Esophagus squamous epithelium (tissue), 5 donors: ENCODE measurements at places on chromosomes 2 and 18.

DNA sequence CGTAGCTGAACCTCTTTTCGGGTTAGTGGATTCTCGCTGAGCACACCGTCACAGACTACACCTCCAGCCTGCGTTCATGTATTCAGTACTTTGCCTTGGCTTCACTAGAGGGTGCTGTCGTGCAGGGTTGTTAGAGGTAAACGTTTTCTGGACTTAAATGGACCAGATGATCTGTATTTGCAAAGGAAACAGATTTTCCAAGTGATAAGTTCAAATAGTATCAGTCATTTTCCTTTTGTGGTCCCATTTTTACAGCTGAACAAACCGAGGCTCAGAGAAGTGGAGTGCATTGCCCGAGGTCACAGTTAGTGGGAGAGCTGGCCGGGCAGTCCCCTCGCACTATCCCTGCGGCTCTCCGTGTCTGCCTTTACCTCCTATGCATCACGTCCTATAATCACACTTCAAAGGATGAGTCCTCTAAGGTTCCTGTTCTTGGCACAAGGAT is 125.9 kb downstream of the MAP4K4 start:
- no peaks in the 10 kb centered on the region for H3K27me3 ChIP-seq
- H3K4me3 ChIP-seq, result no peak overlapping the region
- peaks cover 62% of the 10 kb centered on the region for H3K4me1 ChIP-seq
- peak; percentile 4 for DNase-seq

DNA sequence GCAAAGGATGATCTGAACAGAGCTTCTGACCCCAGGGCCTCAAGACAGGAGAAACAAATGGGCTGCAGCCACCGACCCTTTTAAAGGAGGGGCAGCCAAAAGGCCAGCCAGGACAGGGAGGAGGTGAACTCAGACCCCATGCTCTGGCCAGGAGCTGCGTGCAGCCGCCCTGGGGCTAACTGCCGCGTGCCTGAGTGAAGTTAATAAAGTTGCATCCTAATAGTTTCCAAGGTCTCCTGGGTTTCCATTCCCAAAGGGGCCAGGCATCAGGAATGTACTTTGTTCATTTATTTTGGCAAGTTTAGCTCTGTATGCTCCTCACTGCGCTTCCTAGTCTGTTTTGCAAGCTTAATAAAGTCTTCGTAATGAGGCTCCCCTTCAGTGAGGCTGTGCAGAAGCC is 60.7 kb downstream of the EN1 start:
- peaks cover 42% of the 10 kb centered on the region for H3K27me3 ChIP-seq
- H3K27ac ChIP-seq, result no peak overlapping the region
- H3K4me1 ChIP-seq, result no peaks in the 10 kb centered on the region
- no peaks in the 10 kb centered on the region for H3K36me3 ChIP-seq

DNA sequence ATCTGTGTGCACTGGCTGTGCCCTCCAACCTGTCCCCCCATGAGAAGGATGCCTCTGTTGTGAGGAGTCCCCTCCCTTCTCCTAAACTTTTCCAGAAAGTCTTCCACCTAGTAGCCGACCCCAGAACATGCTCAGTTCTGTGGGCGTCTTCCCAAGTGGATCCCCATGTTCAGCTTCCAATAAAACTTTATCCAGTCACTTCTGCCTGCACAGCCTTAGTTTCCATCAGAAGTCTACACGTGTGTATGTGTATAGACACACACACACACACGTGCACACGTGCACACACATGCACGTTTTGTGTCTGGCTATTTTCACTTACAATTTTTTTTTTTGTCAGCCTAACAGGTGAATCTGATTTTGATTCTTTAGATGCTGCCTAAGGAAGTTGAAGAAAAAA is 115.1 kb downstream of the RTP5 start:
- no peaks in the 10 kb centered on the region for H3K36me3 ChIP-seq
- no peak overlapping the region for H3K4me3 ChIP-seq

DNA sequence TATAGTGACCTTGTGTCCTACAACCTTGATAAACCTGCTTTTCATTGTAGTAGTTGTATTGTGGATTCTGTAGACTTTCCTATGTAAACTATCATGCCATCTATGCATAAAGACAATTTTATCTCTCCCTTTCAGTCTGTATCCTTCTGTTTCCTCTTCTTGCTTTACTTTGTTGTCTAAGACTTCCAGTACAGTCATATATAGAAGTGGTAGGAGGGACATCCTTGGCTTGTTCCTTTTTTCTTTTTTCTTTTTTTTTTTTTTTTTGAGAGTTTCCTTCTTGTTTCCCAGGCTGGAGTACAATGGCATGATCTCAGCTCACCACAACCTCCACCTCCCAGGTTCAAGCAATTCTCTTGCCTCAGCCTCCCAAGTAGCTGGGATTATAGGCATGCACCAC is 39.7 kb downstream of the UBE2F start:
- no peaks in the 10 kb centered on the region for H3K27me3 ChIP-seq
- no peaks in the 10 kb centered on the region for H3K4me1 ChIP-seq
- no peak overlapping the region for H3K27ac ChIP-seq

DNA sequence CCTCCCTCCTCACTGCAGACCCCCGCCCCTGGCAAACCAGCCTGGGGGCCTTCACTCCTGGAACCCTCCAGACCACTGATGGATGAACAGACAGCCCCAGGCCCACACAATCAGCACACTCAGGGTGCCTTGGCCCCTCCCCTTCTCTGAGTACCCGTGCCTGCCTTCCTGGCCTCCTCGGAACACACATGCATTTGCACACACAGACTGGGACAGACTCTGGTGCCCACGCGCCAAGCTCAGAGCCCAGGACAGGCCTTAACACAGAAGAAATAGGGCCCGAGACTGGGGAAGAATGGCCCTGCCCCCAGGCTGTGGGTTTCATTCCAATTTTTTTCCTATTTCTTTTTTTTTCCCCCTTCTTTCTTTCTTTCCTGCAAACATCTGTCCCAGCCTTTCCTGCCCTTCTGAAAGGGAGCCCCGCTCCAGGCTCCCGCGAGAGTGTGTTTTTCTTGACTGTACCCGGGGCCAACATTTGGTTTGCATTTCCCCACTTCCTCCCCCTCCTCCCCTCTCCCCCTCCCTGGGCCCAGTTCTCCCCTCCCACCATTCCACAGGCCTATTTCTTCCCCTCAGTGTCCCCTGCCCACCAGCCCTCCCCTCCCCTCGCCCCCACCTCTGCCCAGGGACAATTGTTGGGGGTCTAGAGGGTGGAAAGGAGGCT is 618 bp upstream of the TNS1 start:
- peaks cover 26% of the 10 kb centered on the region for H3K4me1 ChIP-seq
- H3K36me3 ChIP-seq, result no peaks in the 10 kb centered on the region
- peak overlapping the region; percentile 62 for H3K4me3 ChIP-seq
- H3K27me3 ChIP-seq, result no peaks in the 10 kb centered on the region
- DNase-seq, result no peak

DNA sequence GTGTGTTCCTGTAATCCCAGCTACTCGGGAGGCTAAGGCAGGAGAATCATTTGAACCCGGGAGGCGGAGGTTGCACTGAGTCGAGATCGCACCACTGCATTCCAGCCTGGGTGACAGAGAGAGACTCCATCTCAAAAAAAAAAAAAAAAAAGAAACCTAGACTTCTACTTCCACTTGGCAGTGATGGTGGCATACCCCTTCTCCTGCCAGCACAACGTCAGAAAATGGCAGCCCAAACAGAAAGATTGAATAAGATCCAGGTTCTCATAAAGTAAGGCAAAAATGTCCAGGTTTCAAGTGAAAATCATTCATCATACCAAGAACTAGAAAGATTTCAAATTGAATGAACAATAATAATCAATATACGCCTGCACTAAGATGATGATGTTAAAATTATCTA is 15.4 kb upstream of the ESPNL start:
- H3K4me1 ChIP-seq, result no peaks in the 10 kb centered on the region
- no peaks in the 10 kb centered on the region for H3K27me3 ChIP-seq
- H3K27ac ChIP-seq, result no peak overlapping the region
- no peak overlapping the region for H3K4me3 ChIP-seq
- no peaks in the 10 kb centered on the region for H3K36me3 ChIP-seq
- no peak for DNase-seq

GRCh38 chr2:241110607-241111439 is 8.7 kb upstream of the MTERF4 start:
- no peak overlapping the region for H3K4me3 ChIP-seq
- DNase-seq, result no peak

GRCh38 chr2:202628646-202629198 is 6.0 kb upstream of the FAM117B start:
- no peak overlapping the region for H3K4me3 ChIP-seq
- H3K4me1 ChIP-seq, result peaks cover 6% of the 10 kb centered on the region
- H3K27ac ChIP-seq, result no peak overlapping the region
- no peak for DNase-seq

GRCh38 chr18:500632-501405 is at the start of gene COLEC12:
COLEC12 (minus strand) TSS chr18:500701; CDS start chr18:500514, 187 bp downstream.
- H3K36me3 ChIP-seq, result no peaks in the 10 kb centered on the region
- peaks cover 55% of the 10 kb centered on the region for H3K27me3 ChIP-seq
- no peak for DNase-seq
- H3K4me3 ChIP-seq, result peak within 1 kb of the TSS; percentile 67
- H3K4me1 ChIP-seq, result peaks cover 4% of the 10 kb centered on the region
- peak within 1 kb of the TSS; percentile 68 for H3K27ac ChIP-seq

DNA sequence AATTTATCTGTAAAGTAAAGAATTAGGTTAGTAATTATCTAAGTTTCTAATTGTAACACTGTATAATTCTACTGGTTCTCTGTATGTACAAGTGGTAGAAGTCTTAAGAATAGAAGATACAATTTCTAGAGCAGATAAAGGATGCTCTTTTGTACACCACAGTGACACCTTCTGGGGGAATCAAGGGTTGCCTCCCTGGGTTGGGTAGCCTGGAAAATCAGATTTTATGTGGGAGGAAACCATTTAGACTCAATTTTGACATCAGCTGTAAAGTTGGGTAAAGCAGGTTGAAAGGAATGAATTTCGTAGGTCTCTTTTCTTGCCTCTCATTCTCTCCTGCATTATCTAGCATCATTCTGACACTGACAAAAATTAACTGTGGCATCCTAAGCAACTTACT is 354.8 kb downstream of the DCC start:
- no peak for DNase-seq
- H3K27ac ChIP-seq, result no peak overlapping the region
- H3K4me3 ChIP-seq, result no peak overlapping the region
- no peaks in the 10 kb centered on the region for H3K27me3 ChIP-seq
- H3K36me3 ChIP-seq, result no peaks in the 10 kb centered on the region

DNA sequence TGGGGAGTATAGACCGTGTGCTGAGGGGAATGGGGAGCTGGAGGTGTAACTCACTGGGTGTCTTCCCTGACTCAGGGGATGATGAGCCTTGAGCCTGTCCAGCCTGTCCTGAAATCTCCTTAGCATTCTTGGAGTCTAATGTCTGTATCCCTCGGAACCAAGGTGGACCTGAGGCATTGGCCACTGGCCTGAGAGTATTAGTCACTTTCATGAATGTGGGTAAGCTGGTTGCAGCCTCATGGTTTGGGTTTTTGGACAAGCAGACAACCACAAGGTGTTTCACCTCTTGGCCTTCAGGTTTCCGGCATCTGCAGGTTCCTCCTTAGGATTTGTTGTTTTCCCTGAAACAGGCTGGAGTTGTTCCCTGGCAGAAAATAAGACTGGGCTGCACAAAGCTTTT is 63.2 kb downstream of the PRKCE start:
- no peak overlapping the region for H3K4me3 ChIP-seq
- H3K36me3 ChIP-seq, result no peaks in the 10 kb centered on the region

DNA sequence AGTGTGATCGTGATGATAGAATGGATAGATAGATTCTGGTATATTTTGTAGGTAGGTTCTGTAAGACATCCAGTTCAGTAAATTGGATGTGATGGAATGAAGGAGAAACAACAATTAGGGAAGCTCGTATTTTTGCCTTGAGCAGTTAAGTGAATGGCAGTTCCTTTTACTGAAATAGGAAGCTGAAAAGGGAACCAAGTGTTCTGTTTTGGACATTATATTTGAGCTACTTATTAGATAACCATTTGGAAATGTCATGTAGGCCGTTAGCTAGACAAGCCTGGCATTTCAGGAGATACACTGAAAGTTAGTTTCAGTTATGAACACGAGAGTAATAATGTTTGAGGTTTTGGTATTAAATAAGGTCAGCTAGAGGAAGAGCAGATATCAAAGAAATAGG is 41.5 kb downstream of the MARCHF7 start:
- peaks cover 30% of the 10 kb centered on the region for H3K4me1 ChIP-seq
- DNase-seq, result no peak
- no peaks in the 10 kb centered on the region for H3K27me3 ChIP-seq
- peaks cover 94% of the 10 kb centered on the region for H3K36me3 ChIP-seq

GRCh38 chr18:33839452-33840211 is 261.6 kb downstream of the ASXL3 start:
- H3K4me3 ChIP-seq, result no peak overlapping the region
- H3K4me1 ChIP-seq, result no peaks in the 10 kb centered on the region
- no peak overlapping the region for H3K27ac ChIP-seq
- no peaks in the 10 kb centered on the region for H3K27me3 ChIP-seq
- no peaks in the 10 kb centered on the region for H3K36me3 ChIP-seq

GRCh38 chr18:5463390-5463789 is 80.4 kb downstream of the EPB41L3 start:
- peaks cover 10% of the 10 kb centered on the region for H3K4me1 ChIP-seq
- no peak for DNase-seq
- H3K36me3 ChIP-seq, result no peaks in the 10 kb centered on the region
- H3K4me3 ChIP-seq, result no peak overlapping the region
- H3K27ac ChIP-seq, result no peak overlapping the region

- DNase-seq, result no peak
- H3K4me1 ChIP-seq, result peaks cover 18% of the 10 kb centered on the region
- H3K4me3 ChIP-seq, result no peak overlapping the region
- H3K27ac ChIP-seq, result peak overlapping the region; percentile 25
Measured at GRCh38 chr2:26614216-26615138, 26.7 kb downstream of the CIB4 start.

DNA sequence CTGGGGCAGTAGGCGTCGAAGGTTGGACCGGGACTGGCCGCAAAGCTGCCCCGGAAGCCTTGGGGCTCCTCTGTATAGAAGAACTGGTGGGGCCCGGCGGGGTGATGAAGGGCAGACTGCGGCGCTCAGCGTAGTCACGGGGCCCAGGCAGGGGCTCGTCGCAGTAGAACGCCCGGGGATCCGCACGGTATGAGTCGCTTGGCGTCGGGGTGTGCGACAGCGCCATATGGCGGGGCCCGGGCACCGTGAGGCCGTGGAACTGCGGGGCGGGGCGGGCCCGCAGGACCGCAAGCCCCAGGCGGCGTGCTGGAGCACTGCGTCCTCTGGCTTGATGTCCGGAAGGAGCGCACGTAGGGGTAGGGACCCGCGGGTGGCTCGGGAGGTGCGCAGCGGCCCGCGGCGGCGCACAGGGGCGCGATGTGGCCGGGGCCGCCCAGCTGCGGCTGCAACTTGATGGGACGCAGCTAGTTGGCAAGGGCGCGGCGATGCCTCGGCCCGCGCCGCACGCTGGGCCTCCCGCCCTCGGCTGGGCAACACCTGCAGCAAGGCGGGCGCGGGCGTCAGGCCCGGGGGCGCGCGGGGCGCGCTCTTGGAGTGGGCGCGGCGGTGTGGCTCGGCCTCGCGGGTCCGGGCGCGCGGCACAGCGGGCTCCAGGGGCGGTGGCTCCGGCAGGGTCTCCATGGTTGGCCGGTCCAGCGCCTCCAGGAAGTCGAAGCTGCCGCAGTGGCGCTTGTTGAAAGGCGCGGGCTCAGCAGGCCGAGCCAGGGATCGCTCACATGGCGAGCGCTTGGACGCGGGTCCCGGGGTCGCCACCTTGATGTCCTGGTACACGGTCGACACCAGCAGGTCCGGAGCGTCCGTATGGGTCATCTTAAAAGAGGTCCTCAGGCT is 251.4 kb downstream of the ANKRD30B start:
- H3K4me1 ChIP-seq, result no peaks in the 10 kb centered on the region
- no peak for DNase-seq
- no peaks in the 10 kb centered on the region for H3K27me3 ChIP-seq

- no peak overlapping the region for H3K4me3 ChIP-seq
- H3K4me1 ChIP-seq, result no peaks in the 10 kb centered on the region
- no peak for DNase-seq
- H3K36me3 ChIP-seq, result no peaks in the 10 kb centered on the region
- no peaks in the 10 kb centered on the region for H3K27me3 ChIP-seq
Measured at GRCh38 chr2:126676221-126677175, 20.5 kb downstream of the GYPC start.
